ENCODE measurements at places on chromosomes 12 and 14.

- DNase-seq, result peak; percentile 73
Measured at GRCh38 chr14:105090493-105091053, 25.3 kb upstream of the GPR132 start.

- no peak for DNase-seq
Measured at GRCh38 chr12:44968965-44969364, 81.9 kb downstream of the DBX2 start.

DNA sequence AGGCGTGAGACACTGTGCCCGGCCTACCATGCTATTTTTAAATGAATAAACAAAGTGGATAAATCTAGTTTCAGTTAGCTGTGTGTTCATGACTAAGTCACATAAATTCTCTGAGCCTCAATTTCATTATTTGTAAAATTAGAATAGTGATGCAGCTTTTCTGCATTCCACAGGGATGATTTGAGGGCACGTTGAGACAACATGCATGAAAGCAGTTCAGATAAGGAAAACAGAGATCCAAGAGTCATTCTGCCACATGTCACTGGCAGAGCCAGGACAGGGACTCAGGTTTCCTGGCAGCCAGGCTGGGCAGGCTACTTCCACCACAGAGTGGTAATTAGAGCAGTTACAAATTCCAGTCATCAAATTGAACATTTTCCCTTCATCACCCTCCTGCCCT lies 2.9 kb upstream of the PPP4R4 start:
- no peak for DNase-seq

- DNase-seq, result no peak
Measured at GRCh38 chr12:125145196-125145595, 80.0 kb downstream of the AACS start.

DNA sequence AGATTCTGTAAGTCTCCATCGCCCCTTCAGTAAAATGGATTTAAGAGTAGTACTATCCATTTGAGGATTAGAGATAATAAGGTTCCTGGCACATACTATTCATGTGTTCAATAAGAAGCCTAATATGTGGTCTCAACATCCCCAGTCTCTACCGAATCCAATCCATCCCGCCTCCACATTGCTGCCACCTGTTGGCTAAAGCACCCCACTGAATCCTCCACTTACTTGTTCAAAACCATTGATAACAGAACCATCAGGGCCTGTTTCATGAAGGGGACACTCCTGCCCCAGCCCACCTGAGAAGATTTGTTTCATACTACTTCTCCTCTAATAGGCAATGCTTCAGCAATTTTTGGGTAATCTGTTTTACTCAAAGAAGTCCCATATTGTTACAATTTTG lies 147.5 kb downstream of the SLC2A13 start:
- no peak for DNase-seq

- no peak for DNase-seq
Measured at GRCh38 chr14:104547998-104548700, 31.4 kb upstream of the C14orf180 start.

Measured in activated naive CD4-positive, alpha-beta T cell (primary cell).